ENCODE measurements at places on chromosomes 13 and 19.

DNA sequence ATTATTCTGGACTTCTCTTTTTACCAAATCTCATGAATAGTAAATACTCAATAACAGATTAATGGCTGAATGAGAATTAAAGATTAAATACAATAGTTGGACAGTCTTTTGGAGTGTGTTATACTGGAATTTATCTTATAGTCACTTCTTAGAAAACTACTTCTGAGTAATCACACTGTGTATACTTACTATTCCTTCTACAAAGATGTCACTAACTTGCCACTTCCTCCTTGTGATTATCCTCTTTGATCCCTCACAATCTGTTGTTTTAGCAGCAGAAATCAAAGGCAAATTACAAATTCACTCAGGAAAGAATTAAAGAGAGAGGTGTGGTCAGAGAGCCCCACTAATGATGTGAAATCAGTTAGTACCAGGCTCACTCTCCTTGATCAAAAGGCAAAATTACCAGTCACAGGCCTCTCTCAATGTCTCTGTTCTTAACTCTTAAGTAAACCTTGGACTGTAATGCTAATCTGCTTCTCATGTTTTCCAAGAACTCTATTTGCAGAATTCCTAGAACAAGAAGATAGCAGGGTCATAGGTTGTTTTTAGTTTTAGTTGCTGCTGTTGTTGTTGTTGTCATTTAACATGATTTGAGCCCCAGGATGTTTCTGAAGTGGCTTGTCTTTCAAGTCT lies 37.3 kb upstream of the FNDC3A start:
- DNase-seq: no peak

DNA sequence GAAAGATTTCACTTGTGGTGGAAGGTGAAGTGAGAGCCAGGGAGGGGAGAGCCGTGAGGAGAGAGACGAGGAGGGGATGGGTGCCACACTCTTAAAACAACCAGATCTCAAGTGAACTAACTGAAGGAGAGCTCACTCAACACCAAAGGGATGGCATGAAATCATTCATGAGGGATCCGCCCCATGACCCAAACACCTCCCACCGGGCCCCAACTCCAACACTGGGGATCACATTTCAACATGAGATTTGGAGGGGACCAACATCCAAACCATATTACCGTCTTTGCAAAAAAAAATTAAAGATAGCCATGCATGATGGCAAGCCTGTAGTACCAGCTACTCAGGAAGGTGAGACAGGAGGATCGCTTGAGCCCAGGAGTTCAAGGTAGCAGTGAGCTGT lies 34.9 kb upstream of the POP4 start:
- no peak for DNase-seq

GRCh38 chr13:92573467-92574057 lies 653.0 kb upstream of the GPC6 start:
- peak; percentile 33 for DNase-seq

DNA sequence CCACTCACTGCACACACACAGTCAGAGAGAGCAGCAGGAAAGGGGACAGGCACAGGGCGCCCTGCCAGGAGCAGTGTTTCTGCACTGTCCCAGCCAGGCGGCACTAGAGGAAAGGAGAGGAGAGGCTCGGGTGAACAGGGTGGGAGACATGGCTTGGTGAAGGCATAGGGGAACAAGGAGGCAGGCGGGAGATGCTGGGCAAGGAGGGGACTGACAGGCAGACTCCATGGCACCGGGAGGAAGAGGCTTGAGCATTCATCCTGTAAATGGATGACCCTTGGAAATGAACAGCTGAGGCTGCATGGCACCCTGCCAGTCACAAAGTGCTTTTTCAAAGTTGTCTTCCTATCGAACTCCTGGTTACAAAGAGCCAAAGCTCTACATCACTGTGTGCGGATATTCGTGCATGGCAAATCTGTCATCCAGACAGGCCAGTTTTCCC lies 22.4 kb downstream of the MED26 start:
- DNase-seq: no peak

GRCh38 chr19:56538254-56538760 lies 441 bp upstream of the ZFP28 start:
- peak; percentile 88 for DNase-seq
